ENCODE measurements at places on chromosomes 5 and 9.
A peak's percentile ranks its signal among the peaks of the same experiment; 100 is the strongest.

DNA sequence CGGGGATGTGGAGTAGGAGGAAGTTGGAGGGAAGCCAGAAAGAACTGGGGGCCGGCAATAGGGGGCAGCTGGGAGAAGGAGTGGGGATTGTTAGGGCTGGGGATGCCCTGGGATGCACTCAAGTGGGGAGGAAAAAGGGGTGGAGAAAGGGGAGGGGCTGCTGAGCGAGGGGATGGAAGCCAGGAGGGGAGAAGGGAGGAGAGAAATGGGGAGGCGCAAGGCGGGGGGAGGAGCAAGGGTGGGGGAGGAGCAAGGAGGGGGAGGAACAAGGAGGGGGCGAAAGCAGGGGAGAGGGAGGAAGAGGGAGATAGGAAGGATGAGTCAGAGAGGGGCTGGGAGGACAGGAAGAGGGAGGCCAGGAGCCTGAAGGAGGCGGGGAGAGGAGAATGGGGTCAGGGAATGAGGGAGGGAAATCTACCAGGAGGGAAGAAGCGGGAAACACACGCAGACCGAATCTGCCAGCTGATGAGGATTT lies 1.6 kb downstream of the IRX4 start:
- peak; percentile 6 for DNase-seq

DNA sequence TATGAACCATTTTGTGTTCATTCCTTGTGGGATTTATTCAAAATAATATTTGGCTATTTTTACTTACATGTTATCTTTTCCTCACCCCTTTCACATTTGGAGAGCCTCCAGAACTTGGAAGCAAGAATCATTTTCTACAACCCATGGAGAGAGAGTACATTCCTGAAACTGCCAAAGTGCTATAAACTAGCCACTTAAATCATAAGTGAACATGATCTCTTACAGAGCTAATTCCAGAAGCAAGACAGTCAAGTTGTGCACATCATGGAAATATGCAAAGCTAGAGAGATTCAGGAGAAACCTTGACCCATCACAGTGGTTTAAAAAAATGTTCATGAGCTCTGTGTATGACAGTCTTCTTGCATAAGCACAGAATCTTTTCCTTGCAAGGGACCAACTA lies 883.6 kb upstream of the C9orf72 start:
- no peak for DNase-seq

DNA sequence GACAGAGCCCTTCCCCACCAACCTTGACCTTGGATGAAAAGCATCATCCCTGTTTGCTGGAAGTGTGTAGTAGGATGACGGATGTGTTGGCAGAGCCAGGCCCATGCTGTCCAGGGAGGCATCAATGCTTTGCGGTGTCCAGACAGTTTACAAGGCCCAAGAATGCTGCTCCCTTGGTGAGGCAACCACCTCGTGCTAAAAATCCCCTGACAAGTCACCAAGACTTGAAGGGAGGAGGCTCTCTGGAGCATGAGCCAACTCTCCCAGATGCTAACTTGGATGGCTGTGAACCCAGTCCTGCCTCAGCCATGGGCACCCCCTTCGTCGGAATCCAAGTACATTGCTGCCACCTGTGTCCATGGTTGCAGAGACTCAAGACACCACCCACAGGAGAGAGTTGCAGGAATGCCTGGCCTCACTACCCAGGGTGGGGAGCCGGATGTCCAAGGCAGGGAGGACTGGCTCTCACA lies 9.5 kb upstream of the NKD2 start:
- DNase-seq = no peak

DNA sequence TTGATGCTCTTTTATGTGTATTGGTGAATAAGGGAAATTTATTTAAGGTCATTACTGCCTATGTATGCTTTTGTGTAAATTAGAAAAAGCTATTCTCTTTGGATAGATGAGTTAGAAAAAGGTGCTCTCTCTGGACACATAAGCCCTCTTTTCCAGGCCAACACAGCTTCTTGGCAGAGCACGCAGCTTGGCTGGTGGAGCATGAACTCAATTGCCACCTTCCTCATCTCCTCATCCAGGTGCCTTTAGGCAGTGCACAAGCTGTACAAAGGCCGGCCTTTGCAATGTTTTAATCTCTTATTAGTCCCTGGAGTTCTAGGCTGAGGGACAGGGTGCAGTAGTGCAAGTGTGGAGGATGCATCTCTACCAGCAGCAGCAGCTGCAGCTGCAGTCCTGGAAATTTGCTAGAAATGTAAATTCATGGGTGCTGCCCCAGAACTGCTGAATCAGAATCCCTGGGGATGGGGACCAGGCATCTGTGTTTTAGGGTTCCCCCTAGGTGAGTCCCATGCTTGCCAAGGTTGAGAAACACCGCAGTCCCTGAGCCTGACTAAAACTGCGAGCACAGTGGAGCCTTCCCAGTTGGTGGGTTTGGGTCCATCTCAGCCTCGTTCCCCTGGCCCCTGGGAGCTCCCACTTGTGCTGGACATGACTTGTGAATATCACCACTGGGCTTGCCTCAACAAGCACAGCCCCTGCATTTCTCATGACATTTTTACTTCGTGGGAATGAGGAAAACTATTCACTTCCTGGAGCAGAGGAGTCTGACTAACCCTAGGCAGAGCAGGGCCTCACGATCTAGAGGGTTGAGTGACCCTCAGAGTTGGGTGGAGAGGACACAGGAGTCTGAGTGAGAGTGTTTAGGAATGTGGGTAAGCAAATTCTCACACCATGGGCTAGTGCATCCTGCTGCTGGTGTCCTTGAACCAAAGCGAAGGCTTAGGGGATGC lies 272.3 kb downstream of the ZSWIM6 start:
- DNase-seq = no peak

DNA sequence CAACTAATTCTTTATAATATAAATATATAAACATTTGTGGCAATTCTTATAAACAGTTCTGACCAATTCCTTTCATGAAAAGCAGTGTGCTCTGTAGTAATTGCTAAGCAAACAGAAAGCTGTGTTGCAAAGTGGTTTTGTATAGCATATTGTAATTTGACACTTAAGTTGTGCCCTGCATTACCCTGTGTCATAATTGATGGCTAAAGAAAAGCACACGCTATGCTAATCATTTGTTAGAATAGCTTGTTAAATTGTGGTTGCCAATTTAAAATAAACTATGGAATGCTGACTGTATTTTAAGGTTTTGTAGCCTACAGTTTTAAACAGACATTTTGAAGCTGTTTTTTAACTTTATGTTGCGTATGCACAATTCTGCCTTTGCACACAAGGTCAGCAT lies 140.0 kb downstream of the PBX3 start:
- no peak for DNase-seq

GRCh38 chr9:97925497-97926334 lies 3.4 kb upstream of the TRMO start:
- DNase-seq = no peak

- no peak for DNase-seq
These were observed 22.5 kb upstream of the DMRT1 start for GRCh38 chr9:818958-819357.

All from A172 (cell line).